ENCODE measurements at places on chromosomes 7 and 10. TPM values are rescaled to one million over a fixed set of nuclear protein-coding genes. Genes with fewer than 3 reads are reported as not detected.

Gene UNC5B
- total RNA-seq, result 18.8 TPM

Gene PRR15
- total RNA-seq, result under 0.01 TPM

Gene PTPN20
- 0.11 TPM for total RNA-seq

Gene TFR2
- 0.54 TPM for total RNA-seq

Gene EPDR1
- 3.3 TPM for total RNA-seq
